MV-4-11 (cell line): ENCODE measurements at places on chromosomes 3 and 15.

- DNase-seq = no peak
These were observed 2.2 kb upstream of the TRAK1 start for GRCh38 chr3:42088803-42089530.

DNA sequence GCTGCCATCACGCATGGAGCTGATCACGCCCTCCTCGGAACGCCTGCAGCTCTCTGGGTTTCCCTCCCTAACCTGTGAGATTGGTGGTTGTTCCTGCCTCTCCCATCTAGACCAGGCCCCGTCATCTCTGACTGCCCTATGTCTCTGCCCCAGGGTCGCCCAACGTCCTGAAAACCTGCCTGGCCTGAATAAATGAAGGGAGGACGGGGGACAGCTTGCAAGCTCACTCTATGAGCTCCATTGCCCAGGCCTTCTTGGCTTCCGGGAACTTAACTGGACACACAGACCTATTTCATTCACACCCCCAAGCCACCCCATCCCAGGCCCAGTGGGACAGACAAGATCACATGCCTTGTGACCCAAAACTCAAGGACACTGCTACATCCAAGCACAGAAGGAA is 274.2 kb downstream of the XXYLT1 start:
- DNase-seq = no peak

DNA sequence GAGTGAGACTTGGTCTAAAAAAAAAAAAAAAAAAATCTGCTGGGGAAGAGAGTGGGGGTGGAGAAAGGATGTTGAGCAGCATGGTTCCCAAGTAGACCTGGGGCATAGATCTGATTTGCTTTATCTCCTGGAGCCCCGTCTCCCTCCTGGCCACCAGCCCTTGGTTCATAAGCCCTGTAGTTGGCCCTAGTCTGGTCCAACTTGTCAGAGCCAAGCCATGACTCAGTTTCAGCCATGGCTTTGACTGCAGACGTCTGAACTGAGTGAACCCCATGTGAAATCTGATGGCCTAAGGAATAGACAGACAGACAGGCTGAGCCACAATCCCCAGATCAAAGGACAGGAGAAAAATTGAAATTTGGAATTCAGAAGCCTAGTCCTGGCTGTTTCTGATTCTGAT is 2.0 kb upstream of the CILP start:
- DNase-seq = no peak

GRCh38 chr3:158539414-158540014 is 31.5 kb upstream of the MLF1 start:
- peak; percentile 50 for DNase-seq

DNA sequence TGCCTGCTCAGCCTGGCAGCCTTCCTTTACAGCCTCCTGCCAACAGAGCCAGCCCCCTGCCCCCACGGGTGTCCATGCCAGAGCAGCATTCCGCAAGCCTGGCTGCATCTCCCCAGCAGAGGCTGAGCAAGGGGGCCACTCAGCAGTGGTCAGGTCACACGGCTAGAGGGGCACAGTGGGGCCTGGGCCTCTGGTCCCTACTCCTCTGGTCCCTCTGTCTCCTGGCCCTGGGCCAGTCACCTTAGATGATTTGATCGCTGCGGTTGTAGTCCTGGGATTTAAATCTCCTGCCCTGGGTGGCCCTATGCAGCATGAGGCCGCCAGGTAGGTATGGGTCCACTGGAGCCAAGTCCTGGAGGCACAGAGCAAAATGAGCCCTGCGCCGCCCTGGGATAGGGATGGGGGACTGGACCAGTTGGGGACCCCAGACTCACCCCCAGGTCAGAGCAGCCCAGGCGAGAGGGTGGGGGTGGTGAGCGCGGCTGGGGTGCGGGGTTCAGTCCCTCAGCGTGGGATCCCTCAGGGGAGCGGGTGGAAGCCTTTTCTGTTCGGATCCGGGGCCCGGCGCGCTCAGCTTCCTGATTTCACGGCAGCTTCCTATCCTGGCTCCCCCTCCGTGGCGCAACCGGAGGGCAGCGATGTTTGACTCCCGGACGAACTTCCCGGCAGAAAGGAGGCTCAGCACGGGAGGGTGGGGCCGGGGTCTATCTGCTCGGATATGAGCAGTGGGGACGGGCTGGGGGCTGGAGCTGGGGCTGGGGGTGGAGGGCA is at the start of gene ZBTB47:
Gene ZBTB47 (plus strand): TSS at position 138 of the 771 bp plus-strand sequence. CDS start 4,659 bp downstream, outside the sequence.
- peak; percentile 52 for DNase-seq
